Vagina (tissue), 2 donors: ENCODE measurements at places on chromosomes 11 and 22.

DNA sequence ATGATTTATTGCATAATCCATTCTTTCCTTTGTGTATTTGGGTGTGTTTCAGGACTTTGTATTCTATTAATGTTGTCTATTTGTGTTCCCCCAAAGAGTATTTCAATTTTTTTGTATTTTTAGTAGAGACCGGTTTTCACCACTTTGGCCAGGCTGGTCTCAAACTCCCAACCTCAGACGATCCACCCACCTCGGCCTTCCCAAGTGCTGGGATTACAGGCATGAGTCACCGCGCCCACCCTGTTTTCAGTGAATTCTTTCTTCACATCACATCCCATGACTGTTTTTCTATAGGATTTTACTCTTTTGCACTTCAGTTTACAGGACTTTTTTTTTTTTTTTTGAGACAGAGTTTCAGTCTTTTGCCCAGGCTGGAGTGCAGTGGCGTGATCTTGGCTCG lies 46.3 kb downstream of the RBX1 start:
- no peak for DNase-seq

DNA sequence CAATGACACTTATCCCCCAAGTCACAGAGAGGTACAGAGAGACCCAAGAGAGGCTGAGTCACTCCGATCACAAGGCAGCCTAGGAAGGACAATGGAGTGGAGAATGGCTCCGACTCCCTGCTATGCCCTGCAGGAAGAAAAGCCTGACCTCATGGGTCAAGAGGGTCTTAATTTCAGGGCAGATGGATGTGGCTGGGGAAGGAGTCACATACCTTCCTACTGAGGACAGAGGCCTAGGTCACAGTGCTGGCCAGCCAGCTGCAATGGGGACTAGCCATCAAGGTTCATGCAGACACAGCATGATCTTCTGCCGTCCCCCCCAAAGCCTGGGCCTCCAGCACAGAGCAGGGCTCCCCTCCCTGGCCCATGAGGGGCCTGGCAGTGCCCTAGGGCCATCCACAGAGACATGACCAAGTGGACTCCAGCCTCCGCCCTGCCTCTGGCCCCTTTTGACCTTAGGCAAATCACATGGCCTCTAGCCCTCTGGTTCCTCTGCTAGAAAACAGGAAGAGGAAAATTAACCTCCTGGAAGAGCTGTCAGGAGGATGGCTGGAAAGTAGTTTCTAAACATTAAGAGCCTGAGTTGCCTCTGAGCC lies 1.8 kb downstream of the ARRB1 start:
- DNase-seq, result no peak

GRCh38 chr11:19555266-19555665 lies 157.4 kb upstream of the NAV2 start:
- no peak for DNase-seq

DNA sequence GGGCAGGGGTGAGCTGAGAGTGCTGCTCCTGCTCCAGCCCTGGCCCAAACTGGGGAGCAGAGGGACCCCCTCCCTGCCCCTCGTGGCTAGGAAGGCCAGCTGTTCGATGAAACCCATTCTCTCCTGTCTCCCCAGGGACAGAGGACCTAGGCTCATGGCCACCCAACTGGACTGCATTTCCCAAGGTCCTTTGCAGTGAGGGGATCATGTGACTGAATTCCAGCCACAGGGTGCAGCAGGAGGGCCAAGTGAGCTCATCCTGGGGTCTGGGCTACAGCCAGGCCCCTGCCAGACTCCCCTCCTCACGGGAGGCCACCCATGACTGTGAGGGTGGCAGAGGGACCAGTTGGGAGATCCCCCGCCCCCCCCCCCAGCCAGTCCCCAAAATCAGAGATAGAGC lies 777.6 kb downstream of the TBC1D22A start:
- no peak for DNase-seq

GRCh38 chr11:57306940-57307565 lies 17.7 kb downstream of the TNKS1BP1 start:
- no peak for DNase-seq
